ENCODE measurements at places on chromosomes 1 and 21.

DNA sequence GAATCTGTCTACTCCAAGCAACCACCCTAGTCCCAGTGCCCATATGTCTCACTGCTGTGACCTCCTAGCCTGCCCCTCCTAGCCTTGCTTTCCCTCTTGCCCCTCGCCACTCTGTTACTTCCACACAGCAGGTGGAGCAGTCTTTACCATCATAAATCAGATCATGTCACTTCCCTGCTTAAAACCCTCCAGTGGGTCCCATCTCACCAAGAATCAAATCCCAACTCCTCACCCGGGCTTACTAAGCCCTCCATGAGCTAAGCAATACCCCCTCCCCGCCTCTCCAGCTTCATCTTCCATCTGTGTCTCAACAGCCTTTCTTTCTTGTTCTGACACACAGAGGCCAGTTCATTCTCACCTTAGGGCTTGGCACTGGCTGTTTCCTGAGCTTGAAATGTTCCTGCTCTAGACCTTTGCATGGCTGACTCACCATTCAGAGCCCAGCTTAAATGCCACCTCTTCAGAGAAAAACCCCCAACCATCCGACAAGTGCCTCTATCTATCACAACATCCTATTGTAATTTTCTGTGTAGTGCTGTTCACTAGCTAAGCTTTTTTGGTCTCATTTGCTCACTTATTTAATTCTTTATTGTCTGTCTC is 22.3 kb downstream of the KNCN start:
- no peak for DNase-seq

DNA sequence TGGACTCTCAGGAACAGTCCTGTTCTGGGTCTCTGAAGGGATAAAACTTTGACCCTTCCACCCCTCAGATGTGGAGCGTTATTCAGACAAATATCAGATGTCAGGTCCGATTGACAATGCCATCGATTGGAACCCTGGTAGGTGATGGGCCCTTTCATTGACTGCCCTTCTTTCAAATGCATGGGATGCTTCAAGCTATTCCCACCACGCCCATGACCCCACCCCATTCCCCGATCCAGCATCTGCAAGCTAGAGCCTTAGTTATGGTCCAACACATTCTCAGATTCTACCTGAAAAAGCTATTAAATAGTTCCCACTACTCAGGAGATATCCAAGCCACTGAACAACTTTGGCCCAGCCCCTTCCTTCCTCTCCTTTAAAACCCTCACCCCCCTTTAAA is 12.5 kb downstream of the POLR3GL start:
- no peak for DNase-seq

- no peak for DNase-seq
These were observed 41.5 kb upstream of the LRRC8D start for GRCh38 chr1:89779151-89779940.

- DNase-seq, result no peak
These were observed 31.8 kb upstream of the OLIG2 start for GRCh38 chr21:32993894-32994293.

DNA sequence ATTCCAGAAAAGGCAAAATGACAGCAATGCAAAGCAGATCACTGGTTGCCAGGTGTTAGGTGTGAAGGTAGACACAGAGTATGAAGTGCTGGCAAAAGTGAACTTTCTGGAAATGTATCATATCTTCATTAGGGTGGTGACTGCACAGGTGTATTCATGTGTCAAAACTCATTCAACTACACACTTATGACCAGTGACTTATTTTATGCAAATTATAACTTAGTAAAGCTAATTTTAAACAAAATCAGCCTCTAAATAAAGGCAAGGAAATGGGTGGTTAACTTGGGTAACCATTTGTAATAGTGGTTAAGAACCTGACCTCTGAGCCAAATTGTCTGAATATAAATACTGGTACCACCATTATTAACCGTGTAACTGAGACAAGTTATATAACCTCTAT is 7.4 kb downstream of the COP1 start:
- DNase-seq, result no peak

All from NCI-H1694 treated with DMSO at 0.1 percent for 48 hours (cell line).